NCI-H82 (cell line): ENCODE measurements at places on chromosomes 3 and 15.

DNA sequence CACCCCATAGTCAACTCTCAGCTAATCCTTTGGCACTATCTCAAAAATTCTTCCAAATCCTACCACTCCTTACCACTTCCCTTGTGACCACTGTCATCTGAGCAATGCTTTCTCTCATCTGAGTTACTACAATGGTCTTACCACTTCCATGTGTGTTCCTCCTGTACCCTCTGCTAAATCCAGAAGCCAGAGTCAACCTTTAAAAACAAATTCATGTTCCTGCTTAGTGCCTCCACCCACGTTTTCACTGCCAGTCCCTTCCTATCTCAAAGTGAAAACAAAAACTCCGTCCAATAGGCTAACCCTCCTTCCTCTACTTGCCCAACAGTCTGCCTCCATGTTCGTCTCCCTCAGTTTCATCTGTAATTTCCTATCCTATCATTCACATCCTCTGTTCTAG lies 109.0 kb downstream of the ADAMTS9 start:
- DNase-seq, result no peak

GRCh38 chr3:4071481-4072184 lies 231.5 kb upstream of the SETMAR start:
- peak; percentile 60 for DNase-seq

DNA sequence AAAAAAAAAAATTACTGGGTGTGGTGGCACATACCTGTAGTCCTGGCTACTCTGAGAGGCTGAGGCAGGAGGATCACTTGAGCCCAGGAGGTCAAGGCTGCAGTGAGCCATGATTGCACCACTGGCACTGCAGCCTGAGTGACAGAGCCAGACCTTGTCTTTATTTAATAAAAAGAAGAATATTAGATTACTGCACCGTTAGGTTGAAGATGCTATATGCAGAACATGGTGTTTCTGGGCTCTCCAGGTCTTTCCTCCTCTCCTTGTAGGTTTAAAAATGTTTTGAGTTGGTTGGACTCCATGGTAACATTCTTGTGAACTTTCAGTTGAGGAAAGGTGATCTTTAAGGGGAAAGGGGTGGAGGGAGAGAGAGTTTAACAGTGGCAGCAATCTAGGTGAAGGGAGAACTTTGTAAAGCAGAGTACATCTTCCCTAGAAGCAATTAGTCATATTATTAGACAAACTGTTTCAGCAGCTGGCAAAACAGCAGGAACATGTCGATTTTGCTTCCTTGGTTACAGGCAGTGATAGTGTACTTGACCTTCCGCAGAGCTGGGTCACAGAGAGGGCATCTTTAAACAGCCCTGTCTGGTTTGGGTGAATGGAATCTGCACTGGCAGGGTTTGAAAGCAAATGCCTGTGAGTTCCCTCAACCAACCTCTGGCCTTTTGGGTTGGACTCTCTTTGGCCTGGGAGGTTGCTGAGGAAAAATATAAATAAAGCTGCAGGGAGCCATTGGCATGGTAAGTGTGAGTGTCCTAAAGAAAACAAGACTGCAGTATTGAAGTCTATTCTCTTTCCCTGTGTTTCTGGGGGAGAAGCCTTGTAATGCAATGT lies 42.8 kb downstream of the NR2C2 start:
- DNase-seq, result no peak

DNA sequence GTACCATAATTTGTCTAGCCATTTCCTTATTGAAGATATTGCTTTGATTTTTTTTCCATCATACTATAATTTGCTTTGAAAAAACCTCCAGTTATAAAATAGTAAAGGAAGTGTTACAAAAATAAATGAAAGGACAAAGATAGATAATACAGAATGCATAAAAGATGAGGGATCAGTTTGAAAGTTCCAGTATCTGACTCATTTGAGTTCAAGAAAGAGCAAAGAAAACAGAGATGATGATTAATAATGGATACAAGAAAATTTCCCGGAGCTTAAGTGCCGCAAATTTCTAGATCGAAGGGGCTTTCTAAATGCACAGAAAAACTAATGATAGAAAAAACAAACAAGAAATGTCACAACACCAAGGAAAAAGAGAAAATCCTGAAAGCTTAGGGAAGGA lies 4.3 kb downstream of the WDR48 start:
- no peak for DNase-seq

DNA sequence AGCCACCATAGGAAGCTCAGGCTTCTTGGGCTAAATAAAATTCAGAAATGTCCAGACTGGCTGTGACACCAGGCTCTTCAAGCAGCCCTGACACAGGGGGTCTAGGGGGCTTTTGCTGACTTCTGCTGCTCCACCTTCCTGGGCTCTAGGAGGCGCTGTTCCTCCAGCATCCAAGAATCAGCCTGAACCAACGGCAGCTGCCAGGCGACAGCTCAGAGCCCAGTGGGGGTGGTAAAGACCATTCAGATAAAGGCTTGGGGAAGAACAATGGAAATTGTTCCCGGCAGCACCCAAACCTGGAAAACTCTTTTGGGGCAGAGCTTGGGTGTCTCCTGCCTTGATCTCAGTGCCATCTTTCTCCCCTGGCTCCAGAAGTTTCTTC lies 21.6 kb upstream of the PSTPIP1 start:
- DNase-seq, result peak; percentile 79

- no peak for DNase-seq
These were observed 426.4 kb downstream of the NLGN1 start for GRCh38 chr3:173823911-173824460.

DNA sequence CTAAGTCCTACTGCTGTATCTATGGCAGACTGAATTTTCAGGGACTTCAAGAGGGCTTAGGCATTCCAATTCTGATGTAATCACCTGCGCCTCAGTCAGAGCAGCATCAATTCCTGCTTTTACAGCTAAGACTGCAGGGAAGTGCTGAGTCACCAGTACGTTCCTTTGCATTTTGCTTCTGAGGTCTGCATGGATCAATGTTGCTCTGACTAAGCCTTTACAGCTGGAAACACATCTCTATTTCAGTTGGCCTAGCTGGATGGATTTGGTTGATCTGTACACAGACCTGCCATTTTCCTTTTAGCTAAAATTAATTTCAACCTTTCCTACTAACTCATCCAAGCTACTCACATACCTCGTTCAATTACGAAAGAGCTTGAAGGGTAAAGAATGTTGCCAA lies 51.3 kb downstream of the ETV5 start:
- DNase-seq, result no peak

- DNase-seq, result no peak
These were observed 348.1 kb downstream of the LSAMP start for GRCh38 chr3:116097226-116097625.

- no peak for DNase-seq
These were observed 13.2 kb upstream of the ATP2B2 start for GRCh38 chr3:10518506-10519150.

DNA sequence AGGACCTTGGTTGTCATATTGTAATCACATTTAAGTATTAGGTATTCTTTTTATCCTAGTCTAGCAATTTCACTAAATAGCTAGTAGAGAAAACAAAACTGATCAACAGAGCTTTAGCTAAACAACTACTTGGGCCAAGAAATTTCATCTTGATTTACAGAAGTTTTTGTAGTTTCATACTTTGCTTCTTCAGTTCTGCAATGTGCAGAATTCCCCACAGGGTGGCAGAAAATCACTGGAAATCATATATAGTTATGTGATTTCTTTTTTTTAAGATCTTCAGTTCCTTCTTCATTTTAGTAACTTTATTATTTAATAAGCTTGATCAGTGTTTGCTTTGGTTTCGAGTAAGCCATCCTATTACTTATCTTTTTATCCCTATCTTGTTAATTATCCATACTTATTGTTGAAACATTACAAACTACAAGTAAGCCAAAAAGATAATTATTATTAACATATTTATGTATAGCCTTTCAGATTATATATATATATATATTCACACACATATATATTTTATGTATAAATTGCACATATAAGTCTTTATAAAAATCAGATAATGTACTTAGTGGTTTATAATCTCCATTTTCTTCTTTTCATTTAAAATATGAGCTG lies 2.2 kb upstream of the BNIP2 start:
- peak; percentile 54 for DNase-seq

GRCh38 chr3:162141272-162141791 lies 644.7 kb downstream of the OTOL1 start:
- DNase-seq, result no peak

DNA sequence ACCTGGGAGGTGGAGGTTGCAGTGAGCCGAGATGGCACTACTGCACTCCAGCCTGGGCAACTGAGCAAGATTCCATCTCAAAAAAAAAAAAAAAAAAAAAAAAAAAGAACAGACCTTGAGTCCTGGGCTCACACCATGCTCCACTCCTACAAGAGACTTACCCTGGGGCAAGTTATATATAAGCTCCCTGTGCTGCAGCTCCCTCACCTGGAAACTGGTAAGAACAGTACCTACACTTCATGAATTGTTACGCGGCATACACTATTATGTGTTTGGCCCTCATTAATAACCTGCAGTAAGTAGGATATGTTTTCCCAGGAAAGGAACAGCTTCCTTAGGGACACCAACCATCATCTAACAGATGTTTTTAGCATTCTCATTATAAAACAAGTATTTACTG lies 119.6 kb downstream of the FMN1 start:
- DNase-seq, result peak; percentile 10

GRCh38 chr3:102488331-102488730 lies 53.5 kb downstream of the ZPLD1 start:
- DNase-seq, result no peak

- no peak for DNase-seq
These were observed 532.5 kb upstream of the KCNMB2 start for GRCh38 chr3:178003756-178004155.

- DNase-seq, result no peak
These were observed 909.1 kb upstream of the ROBO1 start for GRCh38 chr3:80676866-80677265.

DNA sequence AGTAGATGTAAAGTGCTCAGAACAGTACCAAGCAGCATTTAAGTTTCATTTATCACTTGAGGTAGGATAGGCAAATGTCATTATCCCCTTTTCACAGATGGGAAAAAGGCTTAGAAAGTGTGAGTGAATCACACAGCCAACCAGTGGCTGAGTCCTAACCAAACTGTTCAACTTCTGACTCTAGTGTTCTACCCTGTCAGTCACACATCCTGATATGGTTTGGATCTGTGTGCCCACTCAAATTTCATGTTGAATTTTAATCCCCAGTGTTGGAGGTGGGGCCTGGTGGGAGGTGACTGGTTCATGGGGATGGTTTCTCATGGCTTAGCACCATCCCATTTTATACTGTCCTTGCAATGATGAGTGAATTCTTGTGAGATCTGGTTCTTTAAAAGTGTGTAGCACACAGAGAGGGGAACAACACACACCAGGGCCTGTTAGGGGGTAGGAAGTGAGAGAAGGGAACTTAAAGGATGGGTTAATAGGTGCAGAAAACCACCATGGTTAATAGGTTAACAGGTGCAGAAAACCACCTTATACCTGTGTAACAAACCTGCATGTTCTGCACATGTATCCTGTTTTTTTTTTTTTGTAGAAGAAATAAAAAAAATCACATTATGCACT lies 304.7 kb downstream of the SUCLG2 start:
- no peak for DNase-seq

DNA sequence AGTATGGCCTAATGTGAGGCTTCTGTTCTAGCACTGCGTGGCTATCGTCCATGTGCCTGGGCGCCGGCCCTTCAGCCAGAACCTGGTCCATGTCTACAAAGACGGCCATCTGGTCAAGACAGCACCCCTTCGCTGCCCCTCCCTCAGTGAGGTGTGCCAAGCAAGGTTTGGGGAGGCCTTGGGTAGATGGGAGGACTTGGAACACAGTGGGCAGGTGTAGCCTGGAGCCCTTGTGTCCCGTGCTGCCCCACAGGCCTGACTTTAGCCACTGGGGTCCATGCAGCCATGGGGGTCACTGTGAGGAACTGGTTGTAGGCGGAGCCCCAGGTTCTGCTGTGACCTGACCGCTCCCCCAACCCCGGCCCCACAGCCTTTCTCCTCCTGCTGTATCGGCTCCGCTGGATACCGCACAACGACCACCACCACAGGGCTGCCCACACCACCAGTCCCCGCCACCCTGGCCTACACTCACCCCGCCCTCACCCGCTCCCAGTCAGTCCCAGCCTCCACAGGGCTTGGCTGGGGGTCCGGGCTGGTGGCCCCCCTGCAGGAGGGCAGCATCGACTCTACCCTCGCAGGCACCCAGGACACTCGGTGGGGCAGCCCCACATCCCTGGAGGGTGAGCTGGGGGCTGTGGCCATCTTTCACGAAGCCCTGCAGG lies 16.6 kb downstream of the NBEAL2 start:
- DNase-seq, result no peak

- DNase-seq, result peak; percentile 12
These were observed 42.0 kb upstream of the CFAP161 start for GRCh38 chr15:81091889-81092558.

DNA sequence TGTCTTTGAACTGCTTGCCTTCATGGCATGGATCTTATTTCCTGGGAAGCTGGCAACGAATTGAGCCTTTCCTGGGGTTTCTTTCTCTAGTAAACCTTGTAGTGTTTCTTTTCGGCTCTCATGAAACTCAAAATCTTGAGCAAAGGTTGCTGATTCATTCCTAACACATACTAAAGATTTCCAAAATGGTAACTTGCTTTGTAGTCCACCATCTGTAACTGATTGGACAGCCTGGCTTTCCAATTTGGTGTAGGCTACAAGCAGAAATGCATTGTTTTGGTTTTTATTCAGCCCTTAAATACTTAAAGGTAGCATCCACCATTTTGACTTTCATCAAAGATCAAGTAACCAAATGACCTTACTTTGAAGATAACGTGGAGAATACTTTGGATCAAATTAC lies 38.1 kb downstream of the LRTM1 start:
- DNase-seq, result no peak

DNA sequence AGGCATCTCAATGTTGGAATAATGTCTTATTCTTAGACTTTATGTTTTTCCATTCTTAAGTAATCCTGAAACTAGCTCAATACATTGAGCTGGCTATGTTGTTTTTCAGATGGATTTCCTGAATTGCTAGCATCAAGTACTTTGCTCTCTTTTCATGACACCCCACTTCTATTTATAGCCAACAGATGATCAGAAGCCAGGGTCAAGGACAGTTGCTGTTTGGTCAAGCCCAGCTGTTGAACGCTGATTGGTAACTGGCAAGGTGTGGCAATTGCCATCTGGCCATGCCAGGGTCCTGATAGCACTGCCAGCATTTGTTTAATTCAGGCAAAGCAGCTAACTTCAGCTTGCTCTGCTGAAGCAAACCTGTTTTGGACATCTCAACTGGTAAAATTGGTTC lies 46.2 kb upstream of the PLCL2 start:
- no peak for DNase-seq

DNA sequence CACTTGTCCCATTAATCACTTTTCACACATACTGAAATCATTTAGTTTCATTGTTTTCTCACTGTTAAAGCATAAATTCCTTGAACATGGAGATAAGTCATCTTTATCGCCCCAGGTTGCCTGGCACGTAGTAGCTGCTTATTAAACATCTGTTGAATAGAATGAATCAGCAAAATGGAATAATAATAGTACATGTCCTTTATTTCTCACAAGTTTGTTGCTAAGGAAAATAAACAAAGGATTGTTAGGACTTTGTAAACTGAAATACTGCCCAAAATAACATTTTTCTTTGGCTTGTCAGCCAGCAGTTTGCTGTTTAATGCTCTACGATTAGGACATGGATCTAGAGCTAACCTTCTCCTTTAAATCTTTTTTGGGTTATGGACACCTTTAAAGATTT lies 17.9 kb downstream of the SLC35A5 start:
- no peak for DNase-seq
